ENCODE measurements at places on chromosomes 16 and 17.

DNA sequence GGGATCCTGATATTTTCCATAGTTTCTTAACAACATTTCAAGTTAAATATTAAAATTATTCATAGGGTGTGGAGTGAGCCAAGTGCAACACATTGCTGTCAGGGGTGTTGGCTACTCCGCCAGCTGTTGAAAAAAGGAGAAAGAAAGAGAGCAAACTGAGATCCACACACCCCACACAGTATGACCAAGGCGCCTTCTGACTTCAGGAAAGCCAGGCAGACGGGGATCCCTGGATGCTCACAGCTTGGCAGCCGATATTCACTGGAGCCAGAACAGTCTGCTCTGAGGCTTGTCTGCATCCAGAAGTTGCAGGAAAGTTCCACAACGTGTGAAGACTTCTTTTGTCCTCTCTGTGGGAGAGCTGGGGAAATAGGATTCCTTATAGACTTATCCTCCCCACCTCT lies 9.3 kb downstream of the CHD9NB start:
- DNase-seq: no peak

DNA sequence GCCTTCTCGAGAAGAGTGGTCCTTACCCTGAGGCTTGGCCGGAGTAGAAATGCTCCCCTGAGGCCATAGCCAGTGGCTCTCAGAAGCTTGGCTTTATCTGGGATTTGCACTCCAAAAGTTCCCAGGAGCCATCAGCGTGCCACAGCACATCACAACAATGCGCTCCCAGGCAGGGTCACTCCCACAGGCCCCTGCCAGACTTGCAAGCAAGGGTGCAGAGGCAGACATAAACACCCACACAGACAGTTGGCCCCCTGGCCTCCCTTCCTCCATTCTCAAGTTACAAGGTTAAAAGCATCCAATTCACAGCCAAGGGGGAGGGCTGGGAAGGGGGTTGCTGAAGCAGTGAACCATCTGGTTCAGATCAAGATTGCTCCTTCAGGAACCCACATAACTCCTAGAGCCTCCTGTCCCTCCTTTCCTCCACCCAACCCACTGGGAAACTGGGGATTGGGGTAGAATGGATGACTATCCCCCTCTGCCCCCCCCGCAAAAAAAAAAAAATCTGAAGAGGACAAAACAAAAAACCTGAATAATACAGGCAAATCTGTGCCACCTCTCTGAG lies 1.8 kb downstream of the ST3GAL2 start:
- DNase-seq: no peak

DNA sequence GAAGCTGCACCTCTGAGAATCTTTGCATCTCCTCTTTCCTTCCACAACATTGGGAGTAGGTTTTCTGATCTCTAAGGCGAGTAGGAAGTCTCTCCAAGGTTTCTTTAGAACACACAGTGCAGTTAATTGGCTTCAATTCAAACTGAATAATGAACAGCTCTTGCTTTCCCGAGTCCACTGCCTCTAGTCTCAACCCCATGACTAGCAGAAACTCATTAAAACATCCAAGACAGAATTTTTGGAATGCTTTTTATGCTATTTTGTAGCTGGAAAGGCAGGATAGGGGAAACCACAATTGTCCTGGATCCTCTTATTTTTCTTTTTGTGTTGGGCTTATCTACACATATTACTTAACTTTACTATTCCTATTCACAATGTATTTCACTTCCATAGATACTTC lies 206.6 kb downstream of the CDH8 start:
- no peak for DNase-seq

DNA sequence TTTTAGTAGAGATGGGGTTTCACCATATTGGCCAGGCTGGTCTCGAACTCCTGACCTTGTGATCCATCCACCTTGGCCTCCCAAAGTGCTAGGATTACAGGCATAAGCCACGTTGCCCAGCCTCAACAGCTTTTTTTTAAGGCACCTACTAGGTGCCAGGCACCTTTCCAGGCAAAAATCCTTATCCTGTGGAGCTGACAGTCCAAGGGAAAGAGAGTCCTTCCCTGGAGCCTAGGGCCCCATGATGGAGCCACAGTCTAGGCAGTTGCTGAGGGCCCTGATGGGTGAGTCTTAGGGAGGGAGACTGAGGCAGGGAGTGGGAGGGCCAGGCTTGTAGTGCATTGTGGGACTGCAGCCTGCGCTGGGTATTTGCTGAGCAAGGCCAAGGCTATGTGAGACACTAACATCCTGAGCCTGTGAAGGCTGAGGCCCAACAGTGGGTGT lies 79.6 kb upstream of the TOB1 start:
- peak; percentile 56 for DNase-seq

GRCh38 chr17:80265205-80266068 lies 4.8 kb downstream of the RNF213 start:
- peak; percentile 86 for DNase-seq

DNA sequence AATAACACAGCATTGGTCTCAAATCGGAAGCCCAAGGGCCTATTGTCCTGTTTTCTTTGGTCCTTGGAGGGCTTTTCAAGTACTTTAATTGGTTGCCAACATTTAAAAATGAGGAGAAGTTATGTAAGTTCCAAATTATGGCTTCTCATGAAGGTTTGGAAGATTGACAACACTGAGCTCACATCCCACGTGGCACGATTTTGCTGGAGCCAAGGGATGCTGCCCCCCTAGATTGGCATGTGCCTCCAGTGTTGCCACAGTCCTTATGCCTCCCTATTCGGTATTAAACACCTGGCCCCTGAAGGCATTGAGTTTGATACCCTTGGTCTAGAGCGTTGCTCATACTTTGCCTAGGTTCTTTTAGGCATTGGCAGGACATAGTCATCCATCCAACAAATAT lies 108.0 kb downstream of the ZNF18 start:
- DNase-seq: no peak

GRCh38 chr16:3458278-3458851 lies 14.9 kb downstream of the NAA60 start:
- no peak for DNase-seq

DNA sequence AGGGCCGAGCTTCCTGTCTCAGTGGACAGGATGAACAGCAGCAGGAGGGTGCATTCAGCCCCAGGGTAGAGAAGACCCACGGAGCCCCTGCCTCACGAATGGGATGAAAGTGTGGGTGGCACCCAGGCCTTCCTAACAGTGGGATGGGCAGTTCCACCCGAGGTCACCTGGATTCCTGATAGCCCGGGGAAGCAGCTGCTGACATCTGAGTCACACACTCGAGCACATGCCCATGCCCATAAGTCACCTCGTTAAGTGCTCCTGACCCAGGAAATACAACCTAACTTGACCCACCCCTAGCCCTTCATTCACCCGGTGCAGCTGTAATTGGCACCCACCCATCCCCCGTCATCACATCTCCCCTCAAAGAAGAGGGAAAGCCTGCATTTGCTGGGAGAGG lies 85.3 kb upstream of the FOXF1 start:
- DNase-seq: no peak

DNA sequence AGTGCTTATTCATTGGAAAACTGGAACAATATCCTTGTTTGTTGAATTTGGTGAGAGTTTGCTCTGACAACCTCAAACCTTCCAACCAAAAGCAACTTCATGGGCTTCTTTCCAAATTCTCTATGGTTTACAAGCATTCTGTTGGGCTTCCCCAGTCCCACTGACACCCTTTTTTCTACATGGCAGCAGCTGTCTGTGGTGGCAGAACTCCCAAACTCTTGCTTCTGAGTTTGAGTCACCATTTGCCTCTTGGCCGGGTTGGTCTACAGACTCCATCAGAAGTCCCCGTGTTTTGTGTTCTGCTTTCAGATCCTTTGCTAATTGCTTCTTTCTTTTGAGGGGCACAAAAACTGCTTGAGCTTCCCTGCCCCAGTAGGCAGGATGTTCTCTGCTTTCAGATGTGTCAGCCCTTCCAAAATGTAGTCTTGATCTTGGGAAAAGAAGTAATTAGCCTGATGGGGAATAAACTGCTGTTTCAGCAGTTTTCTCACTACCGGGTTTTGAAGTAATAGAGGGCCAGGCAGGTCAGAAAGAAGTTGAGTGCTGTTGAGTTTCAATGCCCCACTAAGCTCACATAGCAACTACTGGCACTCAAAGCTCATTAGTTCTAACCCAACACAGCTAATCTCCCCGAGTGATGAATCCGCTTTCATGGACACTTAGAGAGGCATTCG lies 80.7 kb downstream of the HS3ST3A1 start:
- DNase-seq: no peak

- DNase-seq: peak; percentile 89
Measured at GRCh38 chr17:42193969-42194899, at the start of gene GHDC. GHDC (minus strand) TSS chr17:42194494; CDS start chr17:42193581, 913 bp downstream.

GRCh38 chr17:69062860-69063581 lies 2.3 kb upstream of the ABCA9 start:
- no peak for DNase-seq

GRCh38 chr17:19023209-19023999 lies 18.8 kb upstream of the FAM83G start:
- DNase-seq: no peak

GRCh38 chr17:15267996-15268395 lies 2.9 kb upstream of the PMP22 start:
- no peak for DNase-seq

DNA sequence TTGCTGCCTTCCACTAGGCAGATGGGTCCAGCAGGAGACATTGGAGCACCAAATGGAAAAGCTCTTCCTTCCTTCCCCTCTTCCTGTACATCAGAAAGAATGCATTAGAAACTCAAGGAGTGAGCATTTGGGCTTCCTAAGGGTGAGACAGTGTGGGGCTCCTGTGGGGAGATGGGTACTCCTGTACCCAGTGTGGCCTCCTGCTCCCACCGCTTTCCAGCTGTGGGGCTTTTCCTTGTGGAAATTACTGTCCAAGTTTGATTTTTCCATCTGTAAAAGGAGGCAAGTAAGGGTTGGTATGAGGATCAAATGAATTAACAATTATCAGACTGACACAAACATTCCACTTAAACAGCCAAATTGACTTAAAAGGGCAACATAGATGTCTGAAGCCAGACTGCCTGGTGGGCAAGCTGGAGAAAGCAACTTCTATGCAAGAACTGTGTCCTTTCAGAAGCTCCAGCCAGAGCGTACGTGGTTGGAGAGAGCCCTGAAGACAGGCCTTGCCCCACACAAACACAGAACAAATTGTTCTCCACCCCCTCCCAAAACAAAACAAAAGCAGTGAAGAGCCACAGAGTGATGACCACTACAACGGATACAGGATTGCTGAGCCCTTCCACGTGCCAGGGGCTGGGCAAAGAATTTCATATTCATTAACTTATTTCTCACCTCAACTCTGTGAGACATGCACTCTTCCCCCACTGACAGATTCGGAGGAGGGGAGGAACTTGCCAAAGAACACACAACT lies 23.1 kb upstream of the ALDH3A1 start:
- no peak for DNase-seq

DNA sequence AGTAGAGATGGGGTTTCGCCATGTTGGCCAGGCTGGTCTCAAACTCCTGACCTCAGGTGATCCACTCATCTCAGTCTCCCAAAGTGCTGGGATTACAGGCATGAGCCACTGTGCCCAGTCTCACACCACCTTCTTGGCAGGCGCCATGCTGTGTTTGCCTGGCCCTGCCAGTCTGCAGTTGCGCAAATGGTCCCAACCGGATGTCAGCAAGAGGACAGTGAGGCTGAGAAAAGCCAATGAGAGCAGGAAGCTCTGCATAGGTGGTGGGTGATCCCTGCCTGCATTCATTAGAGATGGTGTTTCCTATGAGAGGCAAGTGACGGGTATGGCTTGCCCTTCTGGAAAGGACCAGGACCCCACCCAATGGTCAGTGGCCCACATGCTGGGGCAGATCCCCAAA lies 59.3 kb downstream of the PECAM1 start:
- no peak for DNase-seq

GRCh38 chr16:22751104-22751667 lies 62.8 kb upstream of the HS3ST2 start:
- DNase-seq: no peak

GRCh38 chr16:3007059-3007956 lies 5.4 kb upstream of the CLDN9 start:
- no peak for DNase-seq

DNA sequence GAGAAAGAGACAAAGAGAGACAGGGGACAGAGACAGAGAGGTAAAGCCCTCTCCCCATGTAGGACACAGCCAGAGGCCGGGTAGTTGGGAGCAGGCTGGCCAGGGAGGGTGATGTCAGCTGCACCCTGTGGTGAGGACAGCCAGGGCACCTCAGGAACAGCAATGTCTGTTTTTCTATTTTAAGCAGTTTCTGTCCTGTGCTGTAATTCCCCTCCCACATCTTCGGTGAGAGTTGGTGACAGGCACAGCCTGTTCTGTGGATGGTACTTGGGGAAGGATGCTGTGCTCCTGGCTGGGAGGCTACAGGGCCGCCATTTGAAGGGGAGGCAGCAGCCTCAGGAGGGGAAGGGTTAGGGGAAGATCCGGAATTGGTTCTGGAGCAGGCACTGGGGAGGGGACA lies 163.5 kb downstream of the SDK2 start:
- no peak for DNase-seq
